Choroid plexus epithelial cell (primary cell): ENCODE measurements at places on chromosomes 12 and 14.

DNA sequence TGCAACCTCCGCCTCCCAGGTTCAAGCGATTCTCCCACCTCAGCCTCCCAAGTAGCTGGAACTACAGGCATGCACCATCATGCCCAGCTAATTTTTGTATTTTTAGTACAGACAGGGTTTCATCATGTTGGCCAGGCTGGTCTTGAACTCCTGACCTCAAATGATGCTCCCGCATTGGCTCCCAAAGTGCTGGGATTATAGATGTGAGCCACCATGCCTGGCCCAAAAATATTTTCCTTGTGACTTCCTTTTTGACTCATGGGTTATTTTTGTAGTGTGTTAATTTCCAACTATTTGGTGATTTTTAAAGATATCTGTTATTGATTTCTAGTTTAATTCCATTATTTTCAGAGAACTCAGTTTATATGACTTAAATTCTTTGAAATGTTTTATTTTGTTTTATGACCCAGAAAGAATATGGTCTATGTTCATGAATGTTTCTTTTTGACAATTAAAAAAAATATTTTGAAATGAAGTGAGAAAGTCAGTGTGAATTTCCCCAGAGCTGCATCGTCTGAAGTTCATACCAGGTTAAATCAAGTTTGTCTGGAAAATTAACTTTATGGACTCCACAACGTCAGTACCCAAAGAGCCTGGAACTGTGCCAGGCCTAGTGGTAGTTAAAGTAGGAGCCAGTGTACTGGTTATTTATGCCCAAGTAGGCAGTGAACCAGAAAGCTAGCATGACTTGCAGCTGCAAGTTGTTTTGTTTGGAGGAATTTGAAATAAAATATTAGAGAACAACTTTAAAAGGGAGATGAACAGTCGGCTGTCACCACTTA lies 2.8 kb upstream of the CDKL1 start:
- peak; percentile 37 for DNase-seq

DNA sequence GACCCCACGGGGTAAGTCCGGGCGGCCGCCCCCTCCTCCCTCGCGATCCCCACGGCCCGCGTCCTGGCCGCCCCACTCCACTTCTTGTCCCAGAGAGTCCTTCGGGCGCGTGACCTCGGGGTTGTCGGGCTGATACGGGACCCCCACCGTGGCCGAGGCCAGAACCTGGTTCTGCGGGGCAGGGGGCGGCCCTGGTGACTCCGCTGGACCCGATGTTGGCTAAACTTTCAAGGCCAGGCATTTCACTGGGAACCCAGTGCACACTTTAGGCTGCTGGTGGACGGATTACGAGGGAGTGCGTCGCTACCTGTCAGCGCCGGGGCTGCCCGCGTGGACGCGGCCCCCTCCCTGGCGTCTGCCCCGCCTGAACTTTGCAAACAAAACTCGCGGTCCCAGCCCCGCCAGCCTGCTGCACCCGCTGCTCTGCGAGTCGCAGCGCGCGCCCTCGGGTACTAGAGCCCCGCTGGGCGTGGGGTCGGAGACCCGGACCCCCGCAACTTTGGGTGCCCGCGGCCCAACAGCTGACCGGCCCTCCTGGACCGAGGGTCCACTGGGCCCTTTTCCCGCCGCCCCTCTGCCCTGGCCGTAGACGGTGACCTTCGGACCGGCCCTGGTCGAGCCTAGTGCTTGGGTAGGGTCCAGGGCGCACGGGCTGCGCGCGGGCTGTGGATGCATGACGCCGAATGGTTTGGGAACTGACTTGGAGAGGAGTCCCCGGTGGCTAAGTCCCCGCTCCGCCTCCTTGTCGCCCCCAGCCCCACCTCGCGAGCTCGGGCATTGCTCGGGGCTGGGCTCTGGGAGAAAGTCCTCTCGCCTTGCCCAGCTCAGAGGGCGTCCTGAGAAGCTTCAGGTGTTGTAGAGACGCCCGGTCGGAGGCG lies 624 bp downstream of the RIN3 start:
- peak; percentile 39 for DNase-seq

- DNase-seq = no peak
Observed at GRCh38 chr14:94659256-94659655, 47.1 kb downstream of the SERPINA3 start.

DNA sequence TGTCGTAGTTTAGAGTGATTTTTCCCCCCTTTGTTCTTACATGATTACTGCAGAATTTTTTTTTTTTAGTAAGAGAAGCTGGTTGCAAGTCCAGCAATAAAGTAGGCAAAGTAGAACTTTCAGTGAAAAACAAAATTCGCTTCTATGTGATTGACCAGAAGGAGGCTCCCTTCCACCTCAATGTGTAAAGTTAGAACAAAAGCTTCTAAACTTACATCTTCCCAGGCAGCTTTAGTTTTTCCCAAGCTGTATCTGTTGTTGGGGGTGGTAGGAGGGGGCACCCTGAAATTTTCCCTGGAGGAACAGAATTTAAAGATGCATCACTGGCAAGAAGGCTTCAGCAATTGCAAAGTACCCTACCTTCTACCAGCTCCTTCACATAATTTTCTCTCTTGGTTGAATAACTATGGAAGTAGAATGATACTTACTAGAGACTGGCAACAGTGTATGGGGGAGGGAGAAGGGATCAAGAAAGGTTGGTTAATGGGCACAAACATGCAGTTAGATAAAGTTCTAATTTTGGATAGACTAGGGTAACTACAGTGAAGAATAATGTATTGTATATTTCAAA lies 87.3 kb upstream of the E2F7 start:
- DNase-seq = peak; percentile 76

DNA sequence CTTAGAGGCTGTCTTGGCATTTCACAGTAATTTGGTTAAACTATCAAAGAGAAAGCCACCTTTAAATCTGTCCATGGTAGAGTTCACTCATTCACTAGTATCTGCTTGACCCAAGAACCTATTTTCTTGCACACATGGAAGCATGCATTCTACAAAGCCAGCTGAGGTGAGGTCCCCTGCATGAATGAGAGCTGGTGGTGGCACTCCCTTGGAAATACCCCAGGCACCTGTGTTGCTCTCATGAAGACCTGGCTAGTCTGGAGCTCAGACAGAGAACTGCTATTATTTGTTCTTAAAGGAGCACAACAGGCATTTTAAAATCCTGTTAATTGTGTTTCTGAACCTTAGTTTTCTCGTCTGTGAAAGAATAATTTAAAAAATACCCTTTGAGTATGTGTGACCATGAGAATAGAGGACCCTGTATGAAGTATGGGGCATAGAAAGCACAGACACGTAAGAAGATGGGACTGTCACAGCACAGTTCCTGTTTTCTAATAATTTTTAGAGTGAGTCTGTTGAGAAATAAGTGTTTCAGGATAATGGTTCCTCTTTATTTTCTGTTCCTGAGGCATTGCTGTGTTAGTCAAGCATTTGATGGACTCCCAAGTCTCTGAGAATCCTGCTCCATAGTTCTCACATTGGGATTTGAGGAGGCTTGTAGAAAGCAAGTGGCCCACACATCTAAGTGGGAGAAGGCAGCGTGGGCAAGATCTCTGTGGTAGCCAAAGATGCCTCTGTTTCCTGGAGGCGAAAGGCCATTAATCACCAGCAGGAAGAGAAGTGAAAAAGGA lies 10.9 kb downstream of the RGS6 start:
- DNase-seq = no peak

- DNase-seq = peak; percentile 78
Observed at GRCh38 chr12:121893961-121894460, 5.4 kb downstream of the PSMD9 start.

GRCh38 chr12:26936559-26937442 lies 980 bp downstream of the INTS13 start:
- DNase-seq = no peak

DNA sequence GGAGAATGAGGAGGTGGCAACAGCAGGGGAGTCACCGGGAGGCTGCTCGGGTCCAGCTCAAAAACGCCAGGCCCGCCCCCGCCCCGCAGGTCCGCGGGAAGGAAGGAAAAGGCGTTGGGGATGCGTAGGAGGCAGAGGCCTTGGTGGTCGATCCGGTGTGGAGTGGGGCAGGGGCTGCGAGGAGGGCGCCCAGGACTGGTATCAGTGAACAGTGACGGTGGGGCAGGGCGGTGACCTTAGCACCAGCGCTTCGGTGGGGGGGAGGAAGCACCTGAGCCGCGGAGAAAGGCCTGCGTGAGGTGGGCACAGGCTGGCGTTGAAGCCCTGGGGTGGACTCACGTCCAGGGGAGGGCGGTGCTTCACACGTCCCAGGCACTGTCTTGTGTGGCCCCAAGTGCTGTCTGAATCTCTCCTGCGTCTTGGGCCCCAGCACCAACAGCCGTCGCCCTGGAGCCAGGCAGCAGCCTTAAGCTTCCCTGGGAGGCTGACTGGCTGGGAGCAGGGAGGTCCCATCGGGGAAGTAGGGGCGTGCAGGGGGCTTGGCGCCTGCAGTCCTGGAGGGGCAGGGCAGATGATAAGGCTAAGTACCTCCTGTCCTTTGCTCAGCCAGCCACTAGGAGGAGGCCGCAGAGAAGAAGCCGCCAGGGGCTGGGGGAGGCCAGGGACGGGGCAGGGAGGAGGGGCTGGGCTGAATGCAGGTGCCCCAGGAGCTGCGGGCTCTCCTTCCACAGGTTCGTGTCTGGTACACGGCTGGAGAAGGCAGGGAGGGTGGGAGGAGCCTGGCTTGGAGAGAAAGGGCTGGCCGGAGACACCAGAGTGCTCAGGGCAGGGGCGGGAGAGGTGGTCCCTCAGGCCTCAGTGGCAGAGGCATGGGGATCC lies 26.5 kb downstream of the ZBTB42 start:
- DNase-seq = peak; percentile 50

DNA sequence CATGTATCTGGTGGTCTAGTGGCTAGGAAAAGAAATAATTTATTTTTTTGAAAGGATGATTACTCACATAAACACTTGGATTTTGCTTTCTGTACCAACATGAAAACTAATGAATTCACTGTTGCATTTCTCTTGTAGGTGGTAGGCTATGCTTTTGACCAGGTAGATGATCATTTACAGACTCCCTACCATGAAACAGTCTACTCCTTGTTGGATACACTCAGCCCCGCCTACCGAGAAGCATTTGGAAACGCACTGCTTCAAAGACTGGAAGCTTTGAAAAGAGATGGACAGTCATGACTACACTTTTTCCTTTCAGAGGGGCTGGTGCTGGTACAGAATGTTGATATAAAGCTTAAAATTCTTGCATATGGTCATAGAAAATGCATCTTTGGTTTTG lies 6.5 kb upstream of the AK7 start:
- DNase-seq = no peak

- DNase-seq = no peak
Observed at GRCh38 chr14:92247947-92248346, 75.0 kb upstream of the SLC24A4 start.

DNA sequence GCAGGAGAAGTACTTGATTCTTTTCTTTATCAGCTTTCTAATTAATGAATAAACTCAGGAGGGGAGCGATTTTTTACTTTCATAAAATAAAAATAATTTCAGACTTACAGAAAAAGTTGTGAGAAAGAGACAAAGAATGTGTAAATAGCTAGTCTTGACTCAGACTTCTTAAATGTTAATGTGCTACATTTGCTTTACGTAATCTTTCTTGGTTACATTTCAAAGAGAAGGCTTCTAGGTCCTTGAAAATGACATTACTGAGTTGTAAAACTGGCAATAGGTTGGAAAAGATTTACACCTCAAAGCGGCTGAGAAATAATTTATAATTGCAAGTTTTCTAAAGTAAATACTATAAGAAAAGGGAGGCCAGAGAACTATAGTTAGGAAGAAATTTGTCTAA lies 28.6 kb downstream of the GABARAPL1 start:
- no peak for DNase-seq

DNA sequence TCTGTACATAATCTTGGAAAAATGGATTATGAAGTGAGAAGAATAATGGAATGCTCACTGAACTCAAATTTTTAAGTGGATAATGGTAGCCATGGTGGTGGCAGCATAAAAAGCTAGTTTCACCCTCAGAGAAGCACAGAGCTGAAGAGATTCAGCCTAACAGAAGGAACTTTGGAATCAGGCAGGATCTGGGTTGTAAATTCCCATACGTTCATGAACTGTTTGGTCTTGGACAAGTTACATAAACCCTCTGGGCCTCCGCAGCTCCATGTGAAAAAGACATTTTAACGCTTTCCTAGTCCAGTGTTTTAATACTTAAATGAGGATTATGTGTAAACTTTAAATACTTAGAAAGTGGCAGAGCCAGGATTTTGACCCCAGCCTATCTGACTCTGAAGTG lies 26.6 kb downstream of the JKAMP start:
- no peak for DNase-seq

GRCh38 chr12:70788774-70789173 lies 131.8 kb downstream of the PTPRR start:
- no peak for DNase-seq

GRCh38 chr12:93302331-93303229 lies 75.1 kb upstream of the NUDT4 start:
- DNase-seq = peak; percentile 94

DNA sequence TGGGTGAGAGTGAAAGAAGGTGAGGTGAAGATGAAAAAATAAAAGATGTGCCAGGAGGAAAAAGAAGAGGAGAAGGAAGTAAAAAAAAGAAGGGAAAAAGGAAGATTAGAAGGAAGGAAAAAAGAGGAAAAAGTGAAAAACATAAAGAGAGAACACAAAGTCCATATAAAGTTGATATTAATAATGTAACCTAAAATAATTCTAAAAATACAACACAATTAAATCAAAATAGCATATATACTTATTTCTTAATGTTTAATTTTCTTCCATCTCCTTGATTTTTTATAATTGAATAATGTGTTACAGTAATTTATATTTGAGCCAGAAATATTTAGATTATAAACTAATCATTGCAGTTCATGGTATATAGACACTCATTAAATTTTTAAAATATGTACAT lies 124.4 kb upstream of the NOVA1 start:
- DNase-seq = no peak
